ENCODE measurements at places on chromosomes 6 and 20.

DNA sequence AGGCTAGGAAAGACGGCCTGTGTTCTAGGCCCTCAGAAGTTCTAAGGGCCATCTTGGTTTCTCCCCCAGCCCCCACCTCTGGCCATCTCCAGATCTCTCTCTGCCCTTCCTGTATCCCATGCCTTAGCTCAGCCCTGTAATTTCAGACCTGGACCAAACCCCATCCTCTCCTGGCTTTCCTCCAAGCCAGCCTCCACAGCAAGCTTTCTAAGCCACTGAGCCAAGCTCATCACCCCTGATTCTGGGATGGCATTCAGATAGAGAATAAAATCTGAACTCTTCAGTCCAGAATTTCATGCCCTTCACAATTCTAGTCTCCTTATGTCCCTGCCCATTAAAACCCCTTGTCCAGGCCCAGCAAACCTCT is 18.9 kb upstream of the CCM2L start:
- no peak for DNase-seq

- no peak for DNase-seq
These were observed 140.5 kb upstream of the SYNDIG1 start for GRCh38 chr20:24328901-24329300.

DNA sequence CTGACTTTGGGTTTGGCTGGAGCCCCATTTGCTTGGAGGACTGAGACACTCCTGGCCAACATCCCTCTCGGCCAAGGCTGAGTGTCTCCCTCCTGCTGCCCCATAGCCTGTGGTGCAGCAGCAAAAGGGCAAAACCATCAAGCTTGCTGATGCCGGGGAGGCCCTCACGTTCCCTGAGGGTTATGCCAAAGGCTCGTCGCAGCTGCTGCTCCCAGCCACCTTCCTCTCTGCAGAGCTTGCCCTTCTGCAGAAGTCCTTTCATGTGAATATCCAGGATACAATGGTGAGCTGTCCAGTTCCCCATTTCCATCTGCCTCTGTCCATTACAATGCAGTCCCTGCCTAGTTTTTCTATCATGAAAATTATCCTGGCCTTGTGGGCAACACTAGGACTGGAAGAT is 6.0 kb downstream of the BPIFB6 start:
- no peak for DNase-seq

- DNase-seq: no peak
These were observed 10.1 kb upstream of the SRC start for GRCh38 chr20:37335642-37336368.

- no peak for DNase-seq
These were observed 103.6 kb upstream of the NXT1 start for GRCh38 chr20:23246717-23247664.

DNA sequence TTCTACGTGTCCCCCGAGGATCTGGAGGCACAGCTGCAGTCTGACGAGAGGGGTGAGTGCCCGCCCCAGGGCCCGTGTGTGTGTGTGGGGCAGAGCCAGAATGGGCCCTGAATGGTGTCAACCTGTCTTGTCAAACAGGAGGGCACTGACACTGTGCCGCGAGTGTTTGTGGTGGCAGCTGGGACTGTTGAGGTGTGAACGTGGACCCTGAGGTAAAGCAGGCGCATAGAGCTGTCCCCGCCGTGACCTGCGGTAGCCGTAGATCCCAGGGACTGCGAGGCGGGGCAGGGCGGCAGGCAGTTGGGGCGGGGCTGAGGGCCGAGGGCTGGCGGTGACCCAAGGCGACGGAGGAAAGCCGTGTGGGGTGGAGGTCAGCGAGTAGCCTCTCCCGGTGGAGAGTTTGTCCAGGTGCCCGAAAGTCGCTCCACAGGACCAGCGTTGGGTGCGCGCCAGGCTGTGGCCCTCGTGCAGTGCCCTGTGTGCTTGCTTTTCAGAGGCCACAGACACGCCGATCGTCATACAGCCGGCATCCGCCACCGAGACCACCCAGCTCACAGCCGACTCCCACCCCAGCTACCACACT is 25.2 kb downstream of the UCKL1 start:
- DNase-seq: no peak

GRCh38 chr20:10649797-10650160 is 24.0 kb downstream of the JAG1 start:
- DNase-seq: no peak

- DNase-seq: no peak
These were observed 424.4 kb upstream of the MARCKS start for GRCh38 chr6:113432521-113433334.

GRCh38 chr6:73285674-73286283 is 22.8 kb upstream of the KHDC1 start:
- DNase-seq: no peak

All from anterior cingulate cortex (tissue), 58 donors.